ENCODE measurements at places on chromosomes 6 and 20. TPM values are rescaled to one million over a fixed set of nuclear protein-coding genes. Genes with fewer than 3 reads are reported as not detected.

Gene MLN
- not detected for polyA plus RNA-seq

- peaks cover 45% of the 10 kb centered on the region for H3K27me3 ChIP-seq
- DNase-seq: peak; percentile 68
- H3K4me1 ChIP-seq: peaks cover 14% of the 10 kb centered on the region
- H3K27ac ChIP-seq: no peak within 1 kb of the TSS
- H3K36me3 ChIP-seq: no peaks in the 10 kb centered on the region
Observed at GRCh38 chr20:1225783-1226654, at the start of gene RAD21L1. TSS of gene RAD21L1 (plus strand) at chr20:1226044. CDS start at chr20:1228454, 2,410 bp downstream.

DNA sequence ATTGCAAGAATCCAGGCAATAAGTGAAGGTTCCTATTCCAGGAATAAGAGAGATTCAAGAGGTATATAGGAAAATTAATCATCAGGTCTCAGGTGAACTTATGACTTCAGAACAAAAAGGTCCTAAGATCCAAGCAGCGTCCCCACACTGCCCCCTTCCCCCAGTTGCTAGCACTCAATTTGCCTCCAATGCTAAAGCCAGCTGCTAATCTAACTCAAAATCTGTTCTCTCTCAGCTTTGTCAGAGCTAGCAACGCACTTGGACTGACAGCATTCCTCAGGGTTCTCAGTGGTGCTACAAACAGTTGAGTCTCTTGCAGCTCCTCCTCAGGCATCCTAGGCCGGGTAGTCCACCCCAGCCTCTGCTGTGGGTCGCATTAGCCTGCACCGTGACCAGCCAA lies 148.3 kb downstream of the RFX6 start:
- no peak for DNase-seq
- no peaks in the 10 kb centered on the region for H3K36me3 ChIP-seq
- H3K4me1 ChIP-seq: no peaks in the 10 kb centered on the region
- H3K27me3 ChIP-seq: no peaks in the 10 kb centered on the region
- H3K27ac ChIP-seq: no peak overlapping the region

GRCh38 chr20:37741570-37741969 lies 47.7 kb downstream of the CTNNBL1 start:
- H3K27ac ChIP-seq: no peak overlapping the region
- peaks cover 48% of the 10 kb centered on the region for H3K36me3 ChIP-seq
- no peak overlapping the region for H3K4me3 ChIP-seq
- no peaks in the 10 kb centered on the region for H3K4me1 ChIP-seq
- no peaks in the 10 kb centered on the region for H3K27me3 ChIP-seq

Gene SMOC2
- polyA plus RNA-seq: not detected

GRCh38 chr20:23397961-23398360 lies 23.3 kb downstream of the NAPB start:
- H3K4me3 ChIP-seq: no peak overlapping the region
- peak overlapping the region; percentile 16 for H3K27ac ChIP-seq
- peaks cover 8% of the 10 kb centered on the region for H3K4me1 ChIP-seq
- DNase-seq: peak; percentile 45
- no peaks in the 10 kb centered on the region for H3K27me3 ChIP-seq

DNA sequence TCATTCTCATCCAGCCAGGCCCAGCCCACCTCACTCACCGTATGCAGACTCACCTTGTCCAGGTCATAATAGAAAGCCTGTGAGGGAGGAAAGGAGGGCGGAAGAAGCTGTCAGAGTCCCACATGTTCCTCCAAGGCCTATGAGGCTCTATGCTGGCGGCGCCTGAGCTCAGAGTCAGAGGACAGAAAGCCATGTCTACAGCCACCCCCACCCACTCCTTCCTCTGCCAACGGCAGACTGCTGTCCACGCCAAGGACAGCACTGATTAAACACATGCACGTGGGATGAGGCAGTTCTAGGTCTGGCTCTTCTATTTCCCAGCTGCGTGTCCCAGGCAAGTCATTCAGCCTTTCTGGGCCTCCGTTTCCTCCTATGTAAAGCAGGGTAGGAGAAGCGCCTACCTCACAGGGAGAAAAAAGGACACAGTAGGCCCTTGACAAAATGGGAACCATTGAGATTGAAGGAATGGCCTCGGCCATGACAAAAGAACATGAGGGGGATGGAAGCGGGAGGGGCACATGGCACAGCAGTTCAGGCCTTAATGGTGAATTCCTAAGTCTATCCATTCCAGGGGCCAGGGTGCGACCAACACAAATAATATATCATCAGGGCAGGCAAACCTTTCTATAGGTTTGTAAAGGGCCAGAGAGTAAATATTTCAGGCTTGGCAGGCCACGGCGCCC lies 80.1 kb downstream of the RIPOR3 start:
- H3K36me3 ChIP-seq: no peaks in the 10 kb centered on the region
- no peaks in the 10 kb centered on the region for H3K4me1 ChIP-seq
- no peaks in the 10 kb centered on the region for H3K27me3 ChIP-seq
- no peak for DNase-seq
- H3K4me3 ChIP-seq: no peak overlapping the region
- H3K27ac ChIP-seq: no peak overlapping the region

Gene PARD6B
- polyA plus RNA-seq: 0.08 TPM

Gene ZDHHC14
- 0.93 TPM for polyA plus RNA-seq

Gene PLCB1
- polyA plus RNA-seq: 13.2 TPM

Gene EFHC1
- polyA plus RNA-seq: 5.0 TPM

DNA sequence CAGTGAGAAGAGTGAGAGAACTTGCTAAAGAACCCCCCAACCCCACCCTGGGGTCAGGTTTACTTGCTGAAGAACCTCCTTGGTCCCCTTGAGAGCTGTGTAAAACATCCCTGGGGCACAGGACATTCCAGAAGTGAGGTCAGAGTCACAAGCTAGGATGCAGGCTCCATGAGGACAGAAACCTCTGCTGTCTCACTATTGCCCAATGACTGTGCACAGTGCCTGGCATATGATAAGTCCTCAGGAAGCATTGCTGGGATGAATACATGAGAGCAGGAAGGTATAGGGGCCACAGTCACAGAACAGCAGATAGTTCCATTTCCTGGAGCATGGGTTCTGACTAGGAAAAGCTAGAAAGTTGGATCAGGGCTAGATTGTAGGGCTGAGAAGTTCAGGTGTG lies 18.4 kb downstream of the NT5E start:
- H3K4me1 ChIP-seq: peaks cover 17% of the 10 kb centered on the region
- no peaks in the 10 kb centered on the region for H3K36me3 ChIP-seq
- DNase-seq: no peak
- H3K4me3 ChIP-seq: no peak overlapping the region

Gene WTAP
- polyA plus RNA-seq: 50.8 TPM

DNA sequence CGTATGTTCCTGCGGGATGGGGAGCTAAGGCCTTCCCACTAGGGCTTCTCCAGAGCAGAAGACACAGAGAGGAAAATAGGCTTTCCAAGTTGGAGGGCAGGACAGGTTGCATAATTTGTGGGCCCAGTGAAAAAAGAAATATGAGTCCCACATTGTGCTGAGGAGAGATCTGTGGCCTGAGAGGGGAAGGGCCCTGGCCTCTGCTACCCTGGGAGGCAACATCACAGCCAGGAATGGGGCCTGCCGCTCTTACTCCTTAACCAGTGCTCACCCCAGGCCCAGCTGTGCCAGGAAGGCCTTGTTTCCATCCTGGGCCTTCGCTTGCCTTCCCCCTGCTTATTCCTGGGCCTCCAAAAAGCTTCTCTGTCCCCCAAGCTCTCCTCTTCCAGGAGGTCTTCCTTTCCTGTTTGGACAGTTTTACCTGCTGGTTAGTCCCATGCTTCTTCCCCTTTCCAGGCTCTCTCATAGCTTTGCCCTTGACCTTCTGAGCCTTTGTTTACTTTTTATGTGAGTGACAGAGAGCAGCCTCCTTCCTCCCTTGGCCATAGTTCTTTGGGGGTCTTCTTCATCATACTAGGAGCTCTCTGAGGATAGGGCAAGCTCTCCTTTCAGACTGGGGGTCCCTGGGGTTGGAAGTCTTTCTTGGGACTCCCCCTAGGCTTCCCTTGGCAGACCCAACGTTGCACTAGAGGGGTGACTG lies 26.2 kb upstream of the VEGFA start:
- H3K4me1 ChIP-seq: no peaks in the 10 kb centered on the region
- no peaks in the 10 kb centered on the region for H3K36me3 ChIP-seq
- no peak for DNase-seq
- H3K27ac ChIP-seq: no peak overlapping the region
- no peak overlapping the region for H3K4me3 ChIP-seq

GRCh38 chr20:47662483-47663353 lies 122.6 kb downstream of the SULF2 start:
- no peaks in the 10 kb centered on the region for H3K27me3 ChIP-seq
- DNase-seq: no peak
- no peak overlapping the region for H3K27ac ChIP-seq
- no peak overlapping the region for H3K4me3 ChIP-seq

DNA sequence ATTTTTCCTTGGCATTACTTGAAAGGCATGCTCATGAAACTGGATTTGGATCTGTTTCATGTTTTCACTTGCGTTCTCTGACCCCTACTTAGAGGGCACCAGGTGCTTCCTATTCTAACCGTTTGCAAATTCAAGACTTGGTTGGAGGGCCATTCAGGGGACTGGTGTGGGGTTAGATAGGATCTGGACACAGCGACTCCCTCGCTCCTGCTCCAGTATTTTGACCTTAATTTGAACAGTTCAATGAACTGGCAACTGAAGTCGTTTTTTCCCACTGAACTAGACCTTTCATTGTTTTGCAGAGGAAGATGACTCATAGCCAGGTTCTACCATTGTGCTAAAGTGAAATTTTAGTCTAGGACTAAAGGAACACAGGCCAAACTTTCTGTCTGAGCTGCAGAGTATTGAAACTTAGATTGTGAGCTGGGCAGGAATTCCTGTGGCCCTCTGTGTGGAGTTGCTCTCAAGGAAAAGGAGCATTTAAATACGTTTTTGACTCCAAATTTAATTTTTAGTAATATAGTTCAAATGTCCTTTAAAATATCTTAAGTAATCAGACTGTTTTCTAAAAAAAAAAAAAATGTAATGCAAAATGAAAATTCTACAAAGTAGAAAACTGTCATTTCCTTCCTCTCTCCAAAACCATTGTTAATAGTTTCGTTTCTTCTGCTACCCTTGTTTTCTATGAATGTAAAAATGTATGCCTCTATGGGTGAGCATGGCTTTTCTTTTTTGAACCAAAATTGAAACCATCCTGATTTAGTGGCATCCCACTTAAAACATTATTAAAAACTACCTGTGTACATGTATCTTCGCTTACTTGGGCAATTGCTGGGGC lies 64.8 kb downstream of the UTRN start:
- peak; percentile 66 for DNase-seq
- peak overlapping the region; percentile 83 for H3K27ac ChIP-seq
- peak overlapping the region; percentile 29 for H3K4me3 ChIP-seq
- H3K27me3 ChIP-seq: no peaks in the 10 kb centered on the region
- peaks cover 89% of the 10 kb centered on the region for H3K4me1 ChIP-seq

GRCh38 chr6:134254118-134254517 lies 63.8 kb downstream of the SGK1 start:
- no peak for DNase-seq
- H3K27ac ChIP-seq: no peak overlapping the region
- peaks cover 15% of the 10 kb centered on the region for H3K4me1 ChIP-seq
- no peak overlapping the region for H3K4me3 ChIP-seq
- H3K36me3 ChIP-seq: no peaks in the 10 kb centered on the region
- H3K27me3 ChIP-seq: no peaks in the 10 kb centered on the region

Gene WFDC12
- not detected for polyA plus RNA-seq

- peaks cover 15% of the 10 kb centered on the region for H3K4me1 ChIP-seq
- no peak overlapping the region for H3K27ac ChIP-seq
- H3K4me3 ChIP-seq: no peak overlapping the region
Observed at GRCh38 chr6:117477988-117478852, 4.3 kb upstream of the DCBLD1 start.

DNA sequence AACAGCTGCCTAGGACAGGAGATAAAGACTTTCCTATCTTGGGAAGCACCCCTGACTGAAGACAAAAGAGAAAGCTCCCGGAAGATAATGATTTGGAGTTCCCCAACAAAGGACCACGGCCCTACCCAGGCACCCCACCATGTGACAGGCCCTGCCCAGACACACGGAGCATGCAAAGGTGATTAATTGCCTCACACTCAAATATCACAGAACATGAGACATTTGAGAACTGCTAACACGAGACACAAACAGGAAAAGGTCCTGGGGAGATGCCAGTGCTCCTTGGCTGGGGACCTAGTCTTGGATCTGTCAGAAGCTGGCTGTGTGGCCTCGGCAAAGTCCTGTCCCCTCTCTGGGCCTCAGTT lies 82.5 kb upstream of the PTPN1 start:
- H3K4me3 ChIP-seq: no peak overlapping the region
- no peak overlapping the region for H3K27ac ChIP-seq
- peaks cover 12% of the 10 kb centered on the region for H3K4me1 ChIP-seq
- no peaks in the 10 kb centered on the region for H3K36me3 ChIP-seq
- no peak for DNase-seq

Gene C6orf132
- not detected for polyA plus RNA-seq

Gene OPRL1
- 9.0 TPM for polyA plus RNA-seq

- no peak for DNase-seq
- no peak overlapping the region for H3K4me3 ChIP-seq
- H3K27me3 ChIP-seq: peaks cover 54% of the 10 kb centered on the region
- no peaks in the 10 kb centered on the region for H3K36me3 ChIP-seq
- H3K4me1 ChIP-seq: no peaks in the 10 kb centered on the region
- H3K27ac ChIP-seq: no peak overlapping the region
Observed at GRCh38 chr20:59402681-59403080, 102.3 kb downstream of the EDN3 start.

GRCh38 chr6:154984146-154984545 lies 11.0 kb upstream of the TIAM2 start:
- H3K4me3 ChIP-seq: no peak overlapping the region
- H3K27ac ChIP-seq: no peak overlapping the region
- DNase-seq: no peak
- H3K36me3 ChIP-seq: no peaks in the 10 kb centered on the region
- H3K4me1 ChIP-seq: no peaks in the 10 kb centered on the region

GRCh38 chr6:25122001-25122400 lies 157.2 kb upstream of the CARMIL1 start:
- DNase-seq: no peak
- no peaks in the 10 kb centered on the region for H3K27me3 ChIP-seq
- peaks cover 24% of the 10 kb centered on the region for H3K4me1 ChIP-seq

DNA sequence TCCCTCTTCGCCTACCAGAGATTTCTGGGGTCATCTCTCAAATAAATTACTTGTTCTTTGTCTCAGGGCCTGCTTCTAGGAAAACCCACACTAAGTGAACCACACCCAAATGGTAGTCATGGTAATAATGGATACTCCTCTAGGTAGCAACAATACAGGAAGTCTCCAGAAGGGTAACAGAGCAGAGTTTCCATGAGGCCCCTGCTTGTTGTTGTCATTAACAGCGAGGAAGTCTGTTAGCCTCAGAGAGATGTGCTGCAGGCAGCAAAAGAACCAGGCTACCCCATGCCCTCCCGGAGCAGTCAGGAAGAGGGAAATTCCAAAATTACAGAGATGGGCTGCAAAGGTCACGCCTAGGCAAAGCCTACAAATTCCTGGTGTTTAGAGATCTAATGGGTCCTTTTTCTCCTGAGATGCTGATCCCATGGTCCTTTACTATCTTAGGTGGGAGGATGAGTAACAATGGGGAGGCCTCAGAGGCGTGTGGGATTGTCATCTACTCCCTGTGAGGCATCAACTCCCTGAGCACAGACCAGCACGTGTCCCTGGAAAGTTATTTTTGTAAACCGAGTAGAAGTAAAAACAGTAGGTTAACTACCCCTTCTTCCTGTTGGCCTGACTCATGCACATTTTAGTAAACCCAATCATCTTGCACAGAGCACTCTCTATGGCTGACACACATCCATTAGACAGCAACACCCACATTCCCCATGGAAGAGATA lies 10.1 kb downstream of the ISM1 start:
- no peaks in the 10 kb centered on the region for H3K27me3 ChIP-seq
- no peaks in the 10 kb centered on the region for H3K36me3 ChIP-seq
- no peak overlapping the region for H3K27ac ChIP-seq

Gene VGLL2
- not detected for polyA plus RNA-seq

Measured in CD14-positive monocyte (primary cell).